Dermis blood vessel endothelial cell (primary cell): ENCODE measurements at places on chromosomes 1 and 21. TPM values are rescaled to one million over a fixed set of nuclear protein-coding genes. Genes with fewer than 3 reads are reported as not detected.

RNF220 gene
- 74.0 and 90.4 TPM in 2 replicates for total RNA-seq

- no peak for DNase-seq
Measured at GRCh38 chr1:11761988-11762406, at the start of gene C1orf167. TSS of gene C1orf167 (plus strand) at chr1:11762193. CDS start at chr1:11764401, 2,208 bp downstream.

ZNF648 gene
- not detected in 2 replicates for total RNA-seq

OR2M2 gene
- not detected in 2 replicates for total RNA-seq

ARHGEF16 gene
- 0.51 TPM in 2 replicates for total RNA-seq

DNA sequence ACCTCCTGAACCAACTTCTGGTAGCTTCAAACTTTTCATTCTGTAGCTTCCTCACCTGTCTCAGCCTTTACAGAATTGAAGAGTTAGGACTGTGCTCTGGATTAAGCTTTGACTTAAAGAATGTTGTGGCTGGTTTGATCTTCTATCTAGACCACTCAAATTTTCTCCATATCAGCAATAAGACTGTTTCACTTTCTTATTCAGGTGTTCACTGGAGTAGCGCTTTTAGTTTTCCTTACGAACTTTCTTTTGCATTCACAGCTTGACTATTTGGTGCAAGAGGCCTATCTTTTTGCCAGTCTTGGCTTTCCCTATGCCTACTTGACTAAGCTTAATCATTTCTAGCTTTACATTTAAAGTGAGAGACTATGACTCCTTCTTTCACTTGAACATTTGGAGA lies 31.5 kb downstream of the FGGY start:
- no peak for DNase-seq

NBPF20 gene
- 3.2 and 5.6 TPM in 2 replicates for total RNA-seq

HCRTR1 gene
- 1.2 and 4.6 TPM in 2 replicates for total RNA-seq

GRCh38 chr1:245652116-245652515 lies 497.3 kb downstream of the KIF26B start:
- no peak for DNase-seq

GRCh38 chr1:115052454-115053083 lies 22.9 kb downstream of the TSHB start:
- DNase-seq = peak; percentile 71

GRCh38 chr1:169260478-169261151 lies 107.0 kb downstream of the NME7 start:
- DNase-seq = no peak

GRCh38 chr21:28283641-28284490 lies 708.8 kb downstream of the LTN1 start:
- DNase-seq = peak; percentile 94

SAMSN1 gene
- 0.05 TPM in 1 of 2 replicates, not detected in the other for total RNA-seq

DNA sequence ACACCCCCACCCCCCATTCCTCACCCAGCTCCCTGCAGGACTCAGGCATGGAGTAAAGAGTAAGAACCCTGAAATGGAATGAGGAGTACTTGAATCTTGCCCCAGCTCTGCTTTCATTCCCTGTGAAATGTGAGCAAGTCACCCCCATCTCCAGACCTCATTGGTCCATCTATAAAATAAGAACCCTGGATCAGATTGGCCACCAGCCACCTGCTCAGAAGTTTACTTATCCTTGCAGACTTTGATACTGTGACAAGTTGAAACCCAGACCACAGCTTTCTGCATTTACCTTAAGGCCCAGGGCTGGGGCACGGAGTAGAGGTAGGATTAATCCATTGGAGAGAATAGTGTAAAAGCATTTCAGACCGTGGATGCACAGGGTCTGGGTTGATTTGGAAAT lies 2.2 kb downstream of the KISS1 start:
- no peak for DNase-seq

DNA sequence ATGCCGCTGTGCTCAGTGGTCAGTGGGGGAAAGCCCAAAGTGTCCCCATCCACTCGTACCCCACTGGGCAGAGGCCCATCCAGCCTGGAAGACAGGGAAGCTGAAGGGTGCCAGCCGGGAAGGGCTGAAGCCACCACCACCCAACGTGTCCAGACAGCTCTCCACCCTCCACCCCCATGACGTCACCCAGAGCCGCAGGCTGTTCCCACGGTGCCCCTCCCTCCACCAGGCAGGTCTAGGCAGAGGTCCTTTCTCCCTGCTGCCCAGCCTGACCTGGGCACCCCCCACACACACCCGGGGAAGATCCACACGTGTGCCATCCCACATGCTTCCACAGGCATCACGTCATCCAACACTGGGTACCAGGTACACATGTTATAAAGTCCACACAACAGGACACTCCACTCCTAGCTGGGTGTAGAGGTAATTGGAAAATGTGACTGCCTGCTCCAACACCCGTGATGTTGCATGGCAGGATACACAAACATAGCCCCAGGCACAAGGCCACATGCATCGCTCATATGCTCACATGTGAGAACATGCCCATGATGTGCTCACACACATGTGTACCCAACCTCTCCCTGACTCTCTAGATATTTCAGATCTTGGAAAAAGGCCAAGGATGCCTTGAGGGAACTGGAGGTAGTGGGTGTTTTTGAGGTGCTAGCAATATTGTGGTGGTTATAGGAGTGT lies 5.1 kb upstream of the ARHGAP30 start:
- DNase-seq = no peak

- no peak for DNase-seq
Measured at GRCh38 chr1:169878498-169878897, 15.2 kb downstream of the SCYL3 start.

LCE1B gene
- not detected in 2 replicates for total RNA-seq

- DNase-seq = no peak
Measured at GRCh38 chr1:205108464-205108863, 13.3 kb downstream of the RBBP5 start.

OR2L2 gene
- under 0.01 TPM in 1 of 2 replicates, not detected in the other for total RNA-seq

GRCh38 chr1:231808116-231808515 lies 181.5 kb downstream of the DISC1 start:
- no peak for DNase-seq

ALDH4A1 gene
- total RNA-seq = 17.8 and 27.9 TPM in 2 replicates

SLC5A9 gene
- total RNA-seq = 0.05 TPM in 1 of 2 replicates, not detected in the other

CYP4A11 gene
- total RNA-seq = not detected in 2 replicates

DNA sequence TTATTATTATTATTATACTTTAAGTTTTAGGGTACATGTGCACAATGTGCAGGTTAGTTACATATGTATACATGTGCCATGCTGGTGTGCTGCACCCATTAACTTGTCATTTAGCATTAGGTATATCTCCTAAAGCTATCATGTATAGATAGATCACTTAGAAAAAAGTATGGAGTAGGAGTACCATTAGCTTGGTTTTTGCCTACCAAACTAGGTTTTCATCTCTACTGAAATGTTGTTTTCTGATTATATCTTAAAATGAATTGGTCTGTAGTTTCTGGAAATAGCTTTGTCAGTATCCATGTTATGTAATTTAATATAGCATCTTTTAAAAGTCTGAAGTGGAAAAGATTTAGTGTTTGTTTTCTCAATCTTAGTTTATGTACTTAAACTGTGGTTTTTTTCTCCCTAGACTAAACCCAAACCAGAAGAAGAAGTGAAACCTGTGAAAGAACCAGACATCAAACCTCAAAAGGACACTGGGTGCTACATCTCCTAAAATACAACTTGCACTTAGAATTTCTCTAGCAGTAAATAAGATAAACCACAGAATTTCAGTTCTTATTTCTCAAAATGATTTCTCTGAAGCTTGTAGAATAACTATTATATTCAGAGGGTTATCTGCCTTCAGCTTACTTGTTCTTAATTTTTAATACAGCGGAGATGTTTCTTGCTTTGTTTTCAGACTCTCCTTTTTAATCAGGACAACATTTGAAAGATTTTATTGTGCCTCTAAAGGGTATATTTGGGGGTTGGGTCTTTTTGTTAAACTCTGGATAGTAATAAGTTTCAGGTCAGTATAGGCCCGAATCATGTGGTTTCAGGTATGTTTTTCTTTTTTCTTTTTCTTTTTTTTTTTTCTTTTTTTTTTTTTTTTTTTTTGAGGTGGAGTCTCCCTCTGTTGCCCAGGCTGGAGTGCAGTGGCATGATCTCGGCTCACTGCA lies 4.5 kb upstream of the FAM177B start:
- DNase-seq = no peak

- DNase-seq = no peak
Measured at GRCh38 chr1:25494952-25495351, 48.5 kb upstream of the LDLRAP1 start.

SPTA1 gene
- 2.0 and 3.1 TPM in 2 replicates for total RNA-seq

DNA sequence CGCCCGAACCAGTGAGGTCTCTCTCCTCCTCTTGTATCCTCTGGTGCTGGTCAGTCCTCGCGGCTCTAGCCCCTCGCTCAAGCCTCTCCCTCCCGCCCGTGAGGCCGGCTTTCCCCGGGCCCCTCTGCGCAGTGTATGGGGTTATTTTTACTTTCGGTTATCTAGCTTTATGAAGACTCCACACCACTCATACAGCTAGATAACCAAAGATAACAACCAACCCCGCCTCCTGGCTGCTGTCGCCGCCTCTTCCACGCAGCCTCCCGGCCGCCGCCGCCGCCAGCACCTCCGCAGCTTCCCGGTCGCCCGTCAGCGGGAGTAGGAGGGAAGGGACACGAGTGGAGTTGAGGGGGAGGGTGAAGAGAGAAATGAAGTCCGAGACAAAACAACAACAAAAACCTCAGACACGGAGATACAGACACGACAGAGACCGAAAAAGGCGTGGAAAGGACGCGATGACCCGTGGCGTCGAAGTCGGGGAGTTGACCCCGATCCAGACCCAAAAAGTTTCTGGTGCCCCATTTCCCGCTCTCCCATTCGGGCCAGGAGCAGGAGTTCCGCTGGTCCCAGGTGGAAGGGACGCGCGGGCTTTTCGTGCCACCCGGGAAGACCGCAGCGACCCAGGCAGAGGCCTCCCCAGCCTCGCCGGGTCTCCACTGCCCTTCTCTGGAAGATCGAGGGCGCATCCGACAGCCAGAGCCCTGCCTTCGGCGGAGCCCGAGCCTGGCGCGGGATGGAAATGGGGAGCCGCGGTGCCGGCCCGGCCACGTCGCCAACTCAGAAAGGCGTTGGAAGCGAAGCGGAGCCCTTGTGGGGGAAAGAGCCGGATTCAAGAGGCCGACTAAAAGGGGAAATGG lies 51.4 kb downstream of the RHBG start:
- DNase-seq = no peak

DNA sequence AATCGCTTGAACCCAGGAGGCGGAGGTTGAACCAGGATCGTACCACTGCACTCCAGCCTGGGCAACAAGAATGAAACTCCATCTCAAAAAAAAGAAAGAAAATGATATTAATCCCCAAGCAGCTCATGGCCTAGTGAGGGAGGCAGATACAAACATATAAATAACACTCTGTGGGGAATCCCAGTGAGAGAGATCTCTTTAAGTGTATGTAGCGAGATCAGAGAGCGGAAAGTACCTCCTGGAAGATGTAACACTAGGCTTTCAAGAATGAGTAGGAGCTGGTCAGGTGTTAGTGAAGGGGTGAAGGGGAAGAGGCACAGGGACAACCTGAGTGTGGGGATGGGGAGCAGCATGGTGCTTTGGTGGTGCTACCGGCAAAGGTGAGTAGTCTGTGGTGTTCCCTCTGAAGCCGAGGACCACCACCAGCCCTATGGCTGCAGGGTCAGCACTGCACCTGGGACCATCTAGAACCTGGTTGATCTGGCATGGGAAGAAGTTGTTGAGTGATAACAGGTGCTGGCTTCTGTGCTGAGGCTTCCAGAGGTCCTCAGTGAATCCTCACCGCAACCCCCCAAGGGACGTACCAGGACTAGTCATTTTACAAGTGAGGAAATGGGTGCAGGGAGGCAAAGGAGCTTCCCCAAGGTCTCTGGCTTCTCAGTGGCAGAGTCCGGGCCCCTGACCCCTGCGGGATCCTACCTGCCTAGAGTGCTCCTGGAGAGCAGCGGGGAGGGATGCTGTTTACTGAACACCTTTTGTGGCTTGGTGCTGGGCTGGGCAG lies 367.6 kb upstream of the VAMP3 start:
- no peak for DNase-seq

DNA sequence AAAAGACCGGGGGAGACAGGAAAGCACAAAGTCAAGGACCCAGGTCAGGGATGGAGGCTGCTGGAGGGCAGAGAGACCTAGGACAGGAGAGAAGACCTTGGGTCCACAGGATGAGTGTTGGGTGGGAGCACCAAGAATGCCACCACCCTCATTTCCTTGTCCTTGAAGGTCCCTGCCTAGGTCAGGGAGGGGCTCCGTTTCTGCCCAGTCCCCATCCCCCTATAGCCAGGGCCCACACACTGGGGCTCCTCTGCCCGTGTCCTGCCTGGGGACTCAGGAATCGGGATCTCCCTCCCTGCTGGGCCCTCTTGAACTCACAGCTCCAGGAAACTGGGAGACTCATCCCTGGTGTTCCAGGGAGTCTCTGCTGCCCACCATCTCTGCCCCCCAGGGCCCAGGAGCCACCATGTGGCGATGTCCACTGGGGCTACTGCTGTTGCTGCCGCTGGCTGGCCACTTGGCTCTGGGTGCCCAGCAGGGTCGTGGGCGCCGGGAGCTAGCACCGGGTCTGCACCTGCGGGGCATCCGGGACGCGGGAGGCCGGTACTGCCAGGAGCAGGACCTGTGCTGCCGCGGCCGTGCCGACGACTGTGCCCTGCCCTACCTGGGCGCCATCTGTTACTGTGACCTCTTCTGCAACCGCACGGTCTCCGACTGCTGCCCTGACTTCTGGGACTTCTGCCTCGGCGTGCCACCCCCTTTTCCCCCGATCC lies 584 bp downstream of the TINAGL1 start:
- DNase-seq = no peak

- DNase-seq = no peak
Measured at GRCh38 chr21:37579356-37579755, 212.8 kb downstream of the DYRK1A start.

DNA sequence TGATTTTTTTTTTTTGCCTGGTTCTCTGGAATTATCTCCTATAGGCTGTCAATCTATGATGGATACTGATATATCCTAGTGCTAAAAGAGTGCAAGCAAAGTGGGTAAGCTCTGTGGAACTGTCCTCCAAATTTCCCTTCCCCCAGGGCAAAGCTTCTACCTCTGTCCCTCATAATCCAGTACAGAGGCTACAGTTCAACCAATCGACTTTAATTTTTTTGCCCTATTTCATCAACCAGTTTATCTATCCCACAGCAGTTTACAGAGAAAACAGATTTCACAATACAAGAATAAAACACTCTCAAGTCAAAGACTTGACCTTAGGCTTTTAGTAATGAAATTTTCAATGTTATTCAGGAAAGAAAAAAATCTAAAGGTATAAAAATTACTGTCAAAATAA lies 13.9 kb downstream of the PUM1 start:
- no peak for DNase-seq

DNA sequence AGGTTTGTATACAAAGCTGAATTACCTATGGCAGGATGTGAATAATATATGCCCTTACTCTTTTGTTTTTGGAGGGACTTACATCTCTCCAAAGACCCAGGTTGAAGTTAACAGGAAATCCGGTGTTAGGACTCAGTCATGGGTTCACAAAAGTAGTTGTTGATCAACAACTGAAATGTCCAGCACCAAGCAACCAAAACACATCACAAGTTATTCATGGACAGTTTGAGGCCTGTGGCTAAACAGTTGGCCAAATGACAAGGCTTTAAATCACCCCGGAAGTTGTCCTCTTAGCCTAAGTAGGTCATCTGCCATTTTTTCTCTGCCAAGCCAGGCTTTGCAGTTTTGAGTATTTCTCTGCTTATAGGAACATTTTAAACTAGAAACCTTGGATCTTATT lies 89.9 kb downstream of the CD247 start:
- peak; percentile 51 for DNase-seq

OLIG1 gene
- not detected in 2 replicates for total RNA-seq
